Stimulated activated CD4-positive, alpha-beta T cell treated with anti-CD3 and anti-CD28 coated beads, TNF-alpha, amount 100 ng/mL, for 1 hour (primary cell): ENCODE measurements at places on chromosomes 2 and 18.

GRCh38 chr2:155062922-155063258 lies 364.4 kb downstream of the KCNJ3 start:
- DNase-seq, result no peak

GRCh38 chr2:215961981-215962380 lies 51.4 kb downstream of the MREG start:
- DNase-seq, result no peak

DNA sequence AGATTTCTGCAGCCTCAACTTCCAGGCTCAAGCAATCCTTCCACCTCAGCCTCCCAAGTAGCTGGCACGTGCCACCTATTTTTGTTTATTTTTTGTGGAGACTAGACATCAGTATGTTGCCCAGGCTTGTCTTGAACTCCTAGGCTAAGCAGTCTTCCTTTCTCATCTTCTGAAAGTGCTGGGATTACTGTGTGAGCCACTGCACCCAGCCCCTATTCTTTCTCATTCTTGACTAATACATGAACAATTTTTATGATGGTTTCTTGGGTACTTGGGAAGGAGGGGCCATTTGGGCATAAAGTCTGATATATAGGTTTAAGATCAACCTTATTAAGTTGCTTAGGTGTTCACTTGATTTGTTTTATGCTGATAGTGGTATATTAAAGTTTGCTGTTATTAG lies 26.2 kb downstream of the EPC2 start:
- DNase-seq, result no peak

GRCh38 chr2:200373973-200374416 lies 67.5 kb downstream of the SPATS2L start:
- no peak for DNase-seq

DNA sequence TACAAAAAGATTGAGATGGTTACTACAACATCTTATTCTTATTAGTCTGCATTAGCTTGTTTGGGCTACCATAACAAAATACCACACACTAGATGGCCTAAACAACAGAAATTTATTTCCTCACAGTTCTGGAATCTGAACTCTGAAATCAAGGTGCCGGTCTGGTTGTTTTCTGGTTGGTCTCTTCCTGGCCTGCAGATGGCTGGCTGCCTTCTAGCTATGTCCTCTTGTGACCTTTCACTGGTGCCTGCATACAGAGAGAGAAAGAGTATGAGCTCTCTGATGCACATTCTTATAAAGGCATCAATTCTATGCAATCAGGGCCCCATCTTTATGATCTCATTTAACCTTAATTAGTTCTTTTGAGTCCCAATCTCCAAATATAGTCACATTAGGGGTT lies 696.5 kb downstream of the TDRD15 start:
- DNase-seq, result no peak

DNA sequence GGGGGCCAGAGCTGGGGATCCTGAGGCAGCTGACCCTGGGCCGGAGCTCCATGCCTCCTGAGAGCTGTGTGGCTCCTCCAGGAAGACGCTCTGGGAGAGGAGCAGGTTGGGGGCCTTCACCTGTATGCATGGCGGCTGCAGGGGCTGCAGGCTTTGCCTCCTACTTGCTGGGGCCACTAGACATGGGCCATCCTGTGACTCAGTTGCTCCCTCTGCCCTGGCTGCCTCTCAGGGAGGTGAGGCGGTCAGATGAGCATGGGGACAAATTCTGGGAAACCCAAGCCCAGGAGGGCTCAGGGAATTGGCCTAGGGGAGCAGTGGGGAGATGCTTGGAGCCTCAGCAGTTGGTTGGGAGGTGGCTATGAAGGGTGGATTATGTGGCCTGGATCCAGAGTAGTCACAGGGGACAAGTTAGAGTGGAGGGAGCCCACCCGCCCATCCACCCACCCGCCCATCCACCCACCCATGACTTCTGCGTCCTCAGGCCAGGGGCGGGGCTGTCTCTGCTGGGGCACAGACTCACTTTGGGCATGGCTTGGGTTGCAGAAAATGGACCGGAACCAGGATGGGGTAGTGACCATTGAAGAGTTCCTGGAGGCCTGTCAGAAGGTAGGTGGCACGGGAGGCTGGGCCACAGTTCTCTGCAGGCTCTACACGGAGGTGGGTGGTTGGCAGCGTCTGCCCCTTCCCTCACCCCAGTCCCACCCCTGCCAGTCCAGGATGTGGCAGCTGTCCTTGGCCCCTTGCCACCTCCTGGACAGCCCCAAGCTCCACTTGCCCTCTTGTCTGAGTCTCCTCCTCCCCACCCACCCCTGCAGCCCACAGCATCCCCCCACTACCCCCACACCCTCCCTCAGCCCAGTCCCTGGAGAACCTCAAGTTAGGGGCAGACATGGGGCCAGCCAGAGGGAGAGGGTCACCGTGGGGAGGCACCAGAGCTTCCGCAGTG lies 19.5 kb upstream of the FAHD2A start:
- no peak for DNase-seq

GRCh38 chr2:182447863-182448262 lies 21.0 kb upstream of the PDE1A start:
- no peak for DNase-seq

GRCh38 chr18:907885-908757 lies 3.5 kb downstream of the ADCYAP1 start:
- DNase-seq, result no peak

DNA sequence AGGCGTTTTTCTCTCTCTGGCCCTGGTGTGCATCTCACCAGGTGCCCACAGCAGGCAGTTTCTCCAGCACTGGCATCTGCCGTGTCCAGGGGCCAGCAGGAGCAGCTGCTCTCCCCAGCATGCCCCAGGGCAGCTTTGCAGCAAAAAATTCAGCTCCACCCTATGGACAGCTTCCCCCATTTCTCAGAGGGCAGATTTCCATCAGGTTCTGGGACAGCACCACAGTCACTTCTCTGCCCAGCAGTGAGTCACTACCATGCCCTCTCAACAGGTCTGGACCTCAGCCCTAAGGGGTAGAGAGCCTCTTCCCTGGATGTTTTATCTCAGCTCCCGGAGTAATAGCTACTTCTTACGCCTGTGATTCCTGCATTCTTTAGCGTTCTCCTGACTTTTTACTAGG lies 170.2 kb upstream of the RAB12 start:
- no peak for DNase-seq

- DNase-seq, result no peak
Measured at GRCh38 chr2:71922499-71923142, 225.0 kb downstream of the CYP26B1 start.

GRCh38 chr2:176146101-176146500 lies 5.2 kb upstream of the HOXD4 start:
- DNase-seq, result no peak

GRCh38 chr2:241810307-241811200 lies 1.6 kb downstream of the NEU4 start:
- no peak for DNase-seq

DNA sequence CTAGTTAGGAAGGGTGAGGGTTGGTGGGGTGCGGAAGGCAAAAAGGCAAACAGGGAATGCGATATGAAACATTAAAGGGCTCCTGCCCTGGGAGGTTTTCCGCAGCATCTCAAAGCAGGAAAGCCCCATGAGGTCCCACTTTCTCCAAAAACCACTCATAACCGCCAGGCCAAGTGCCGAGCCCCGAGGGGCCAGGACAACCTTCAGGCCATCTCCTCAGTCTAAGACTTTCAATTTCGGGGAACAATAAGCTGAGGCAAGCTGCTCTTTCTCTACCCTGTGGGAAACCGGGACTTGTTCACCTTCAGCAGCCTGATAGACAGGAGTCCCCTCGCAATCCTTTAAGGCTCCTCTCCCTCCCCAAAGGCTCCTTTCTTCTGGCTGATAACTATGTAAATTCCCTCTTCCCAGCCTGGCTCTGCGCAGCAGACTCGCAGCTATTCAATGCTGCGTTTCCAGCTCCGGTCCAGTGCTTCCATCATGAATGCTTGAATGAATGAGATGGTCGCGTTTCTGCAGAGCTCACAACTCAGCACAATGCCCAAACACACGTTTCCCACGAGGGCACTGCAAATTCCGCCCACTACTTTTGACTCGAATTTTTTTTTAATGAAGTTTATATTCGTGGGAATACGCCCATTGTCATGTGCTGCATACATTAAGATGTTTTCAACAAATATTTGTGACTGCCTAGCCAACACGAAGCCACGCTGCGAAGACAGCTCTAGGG lies 1.4 kb downstream of the LAMA1 start:
- no peak for DNase-seq

GRCh38 chr18:27114842-27115241 lies 70.3 kb downstream of the CHST9 start:
- no peak for DNase-seq

- peak; percentile 48 for DNase-seq
Measured at GRCh38 chr2:218186355-218186766, 19.6 kb upstream of the CXCR1 start.

DNA sequence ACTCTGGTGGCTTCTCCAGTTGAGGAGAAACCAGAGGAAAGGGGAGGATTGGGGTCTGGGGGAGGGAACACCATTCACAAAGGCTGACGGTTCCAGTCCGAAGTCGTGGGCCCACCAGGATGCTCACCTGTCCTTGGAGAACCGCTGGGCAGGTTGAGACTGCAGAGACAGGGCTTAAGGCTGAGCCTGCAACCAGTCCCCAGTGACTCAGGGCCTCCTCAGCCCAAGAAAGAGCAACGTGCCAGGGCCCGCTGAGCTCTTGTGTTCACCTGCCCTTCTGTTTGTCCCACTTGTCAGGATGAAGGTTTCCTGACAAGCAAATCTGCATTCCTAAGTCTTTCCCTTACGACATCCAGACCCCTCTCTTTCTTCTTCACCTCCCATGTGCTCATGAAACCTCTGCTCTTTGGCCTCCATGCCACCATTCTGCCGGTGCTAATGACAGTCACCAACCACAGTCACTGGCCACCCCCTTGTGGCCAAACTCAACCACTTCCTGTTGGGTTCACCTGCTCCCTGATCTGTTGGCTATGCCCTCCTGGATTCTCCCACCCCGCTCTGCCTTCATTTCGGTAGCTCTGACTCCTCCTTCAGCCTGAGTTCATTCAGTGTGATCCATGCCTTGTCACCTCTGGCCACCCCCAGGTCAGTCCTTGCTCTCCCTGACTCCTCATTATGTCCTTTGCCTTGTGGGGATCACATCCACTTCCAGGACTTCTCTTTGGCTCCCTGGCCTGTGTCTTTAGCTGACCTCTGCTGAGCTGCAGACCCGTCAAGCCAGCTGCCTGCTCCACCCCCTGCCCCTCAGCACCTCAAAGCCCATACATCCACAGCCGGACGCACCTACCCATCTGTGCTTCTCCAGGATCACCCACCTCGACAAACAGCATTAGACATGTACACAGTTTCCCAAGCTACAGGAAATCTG lies 17.6 kb downstream of the EMX1 start:
- DNase-seq, result no peak

- DNase-seq, result no peak
Measured at GRCh38 chr2:173291412-173291811, 63.3 kb upstream of the CDCA7 start.

DNA sequence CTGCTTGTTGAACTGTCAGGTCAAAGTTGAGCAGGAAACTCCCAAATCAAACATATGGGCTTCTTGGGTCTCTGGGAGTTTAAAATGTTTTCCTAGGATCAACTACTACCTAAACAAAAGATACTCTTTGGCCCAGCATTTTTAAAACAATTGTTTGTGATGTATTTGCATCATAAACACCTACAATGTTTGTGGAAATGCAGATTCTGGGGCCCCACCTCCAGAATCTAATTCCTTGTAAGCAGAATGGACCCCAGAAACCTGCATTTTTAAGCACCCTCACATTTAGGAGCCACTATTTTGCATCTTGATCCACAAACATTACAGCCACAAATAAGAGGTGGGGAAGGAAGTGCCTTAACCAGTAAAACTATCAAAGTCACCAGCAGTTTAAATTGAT lies 104.1 kb downstream of the TMEM131 start:
- no peak for DNase-seq

DNA sequence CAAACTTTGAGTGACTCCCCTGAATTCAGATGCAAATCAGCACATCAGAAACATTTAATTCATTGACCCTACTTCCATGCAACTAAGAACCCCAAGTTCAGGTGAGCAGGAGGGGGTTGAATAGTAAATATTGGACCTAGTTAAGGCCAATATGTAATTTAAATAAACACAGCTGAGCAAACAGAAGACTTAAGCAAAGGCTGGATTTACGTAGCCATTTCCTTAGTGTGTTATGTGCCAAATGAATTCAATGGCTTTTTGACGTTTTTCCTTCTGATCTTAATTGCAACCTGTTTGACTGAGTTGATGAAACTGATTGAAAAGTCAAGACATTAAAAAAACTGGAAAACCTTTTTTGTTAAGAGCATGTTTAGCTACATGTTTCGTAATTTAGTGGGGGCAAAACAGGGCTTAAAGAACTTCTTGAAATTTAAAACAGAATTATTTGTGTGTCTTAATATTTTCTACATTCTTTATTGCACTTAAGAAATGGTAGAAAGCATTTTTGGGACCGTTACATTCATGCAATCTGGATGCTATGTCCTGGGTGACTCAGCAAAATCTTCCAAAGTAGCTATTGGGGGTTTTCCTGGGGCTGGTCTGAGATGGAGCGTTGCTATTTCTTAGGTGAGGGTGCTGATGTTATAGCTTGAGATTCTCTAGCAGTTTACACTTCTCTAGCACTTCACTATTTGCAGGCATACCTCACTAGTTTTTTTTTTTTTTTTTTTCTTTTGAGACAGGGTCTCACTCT lies 25.5 kb upstream of the KCNE4 start:
- no peak for DNase-seq

DNA sequence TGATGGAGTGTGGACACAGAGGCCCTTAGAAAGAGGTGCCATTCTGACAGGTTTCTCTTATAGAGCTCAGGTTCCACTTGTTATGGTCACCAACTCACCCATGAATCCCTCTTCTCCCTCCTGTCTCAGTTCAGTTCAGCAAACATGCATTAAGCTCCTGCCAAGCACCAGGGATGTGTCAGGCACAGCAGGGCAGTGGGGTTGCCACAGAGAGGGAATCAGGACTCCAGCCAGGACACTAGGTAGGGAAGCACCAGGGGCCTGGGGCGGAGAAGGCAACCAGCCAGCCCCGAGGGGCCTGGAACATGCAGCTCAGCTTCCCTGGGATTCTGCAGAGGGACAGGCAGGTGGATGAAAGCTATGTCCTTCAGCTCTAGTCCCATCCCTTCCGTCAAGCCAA lies 44.6 kb downstream of the TOGARAM2 start:
- no peak for DNase-seq

GRCh38 chr2:131016826-131017741 lies 76.2 kb downstream of the FAM168B start:
- no peak for DNase-seq

- no peak for DNase-seq
Measured at GRCh38 chr2:100615471-100615870, 52.7 kb downstream of the PDCL3 start.
